Stimulated activated CD4-positive, alpha-beta T cell treated with anti-CD3 and anti-CD28 coated beads, Interleukin-1b, Interleukin-23, amount 100 ng/mL, for 4 hours (primary cell): ENCODE measurements at places on chromosomes 6 and 20.

GRCh38 chr6:164532198-164533044 is 777.0 kb downstream of the C6orf118 start:
- no peak for DNase-seq

DNA sequence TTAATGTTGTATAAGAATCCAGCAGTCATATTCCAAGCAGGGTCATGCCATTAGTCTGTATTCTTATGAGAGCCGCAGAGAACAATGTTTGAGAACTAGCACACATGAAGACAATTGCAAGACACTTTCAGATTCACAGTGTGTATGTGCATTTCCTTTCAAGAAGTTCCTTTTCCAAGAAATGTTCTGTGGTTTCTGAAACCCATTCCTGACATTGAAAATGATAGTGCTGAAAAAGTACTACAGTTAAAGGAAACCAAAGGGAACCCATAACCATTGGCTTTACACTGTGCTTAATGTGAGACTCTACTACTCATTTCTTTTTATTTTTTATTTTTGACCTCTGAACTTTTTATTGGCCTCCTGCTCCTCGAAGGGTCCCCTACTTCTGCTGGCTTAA is 4.2 kb upstream of the CALHM6 start:
- DNase-seq, result no peak

GRCh38 chr20:24370249-24370648 is 99.2 kb upstream of the SYNDIG1 start:
- DNase-seq, result no peak

DNA sequence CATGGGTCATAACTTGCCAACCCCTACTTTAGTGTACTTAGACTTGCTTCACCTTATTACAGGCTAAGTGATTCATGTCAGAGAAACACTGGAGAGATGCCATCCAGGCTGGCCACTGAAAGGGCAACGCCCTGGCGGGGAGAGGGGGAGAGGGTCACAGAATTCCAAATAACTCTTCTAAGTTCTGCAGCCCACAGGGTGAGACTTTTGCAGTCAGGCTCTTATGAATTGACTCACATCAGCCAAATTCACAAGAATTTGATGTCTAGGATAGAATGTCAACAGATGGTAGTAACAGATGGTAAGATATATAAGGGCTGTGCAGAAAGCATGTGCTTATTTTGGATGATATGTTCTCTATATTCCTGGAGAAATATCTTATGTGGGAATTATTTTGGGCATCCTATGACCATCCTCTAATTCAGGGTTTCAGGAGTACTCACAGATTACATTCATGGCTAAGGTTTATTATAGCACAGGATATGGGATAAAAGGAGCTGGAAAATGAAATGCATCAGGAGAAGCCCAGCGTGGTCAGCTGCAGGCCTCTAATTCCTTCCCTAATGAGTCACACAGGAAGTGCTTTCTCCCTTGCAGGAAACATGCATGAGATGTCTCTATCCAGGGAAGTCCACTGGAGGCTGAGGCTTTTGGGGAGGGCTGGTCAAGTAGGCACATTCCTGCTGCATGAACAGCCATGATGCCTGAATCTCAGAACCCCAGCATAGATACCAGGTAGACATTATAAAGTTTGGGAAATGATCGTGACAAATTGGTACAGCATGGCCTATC is 58.7 kb upstream of the RIN2 start:
- no peak for DNase-seq

DNA sequence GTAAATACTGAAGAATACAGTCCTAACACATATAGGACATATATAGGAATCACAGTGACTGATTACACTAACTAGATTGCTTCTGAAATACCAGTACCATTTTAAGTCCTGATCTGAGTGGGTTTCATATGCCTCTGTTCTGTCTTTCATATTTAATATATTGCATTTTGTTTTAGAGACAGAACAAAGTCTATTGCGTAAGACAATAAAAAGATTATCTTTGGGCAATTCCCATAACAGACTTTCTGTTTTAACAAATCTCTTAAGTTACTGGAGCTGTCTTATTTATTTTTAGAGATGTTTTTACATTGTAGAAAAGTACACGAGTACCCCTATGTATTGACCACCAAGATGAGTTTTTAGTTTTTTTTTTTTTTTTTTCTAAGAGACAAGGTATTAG is 29.6 kb downstream of the ANKRD6 start:
- no peak for DNase-seq

GRCh38 chr6:2448826-2449571 is 203.6 kb upstream of the GMDS start:
- no peak for DNase-seq

DNA sequence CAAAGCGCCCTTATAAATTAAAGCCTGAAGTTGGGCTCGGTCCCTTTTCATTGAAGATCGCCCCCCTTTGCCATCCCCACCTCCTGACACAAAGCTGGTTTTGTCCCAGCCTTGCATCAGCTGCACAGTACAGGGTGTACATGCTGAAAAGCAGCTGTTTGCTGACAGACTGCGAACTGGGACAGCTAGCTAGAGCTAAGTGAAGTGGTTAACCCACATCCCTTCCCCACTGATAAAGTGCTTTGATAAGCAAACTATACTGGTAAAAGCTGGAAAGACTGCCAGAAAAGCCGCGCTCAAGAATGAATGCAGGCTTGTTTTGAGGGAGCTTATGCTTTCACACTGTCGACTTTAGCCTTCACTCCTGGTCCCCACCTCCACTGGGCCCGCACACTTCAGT is 207.3 kb downstream of the GMDS start:
- DNase-seq, result no peak

DNA sequence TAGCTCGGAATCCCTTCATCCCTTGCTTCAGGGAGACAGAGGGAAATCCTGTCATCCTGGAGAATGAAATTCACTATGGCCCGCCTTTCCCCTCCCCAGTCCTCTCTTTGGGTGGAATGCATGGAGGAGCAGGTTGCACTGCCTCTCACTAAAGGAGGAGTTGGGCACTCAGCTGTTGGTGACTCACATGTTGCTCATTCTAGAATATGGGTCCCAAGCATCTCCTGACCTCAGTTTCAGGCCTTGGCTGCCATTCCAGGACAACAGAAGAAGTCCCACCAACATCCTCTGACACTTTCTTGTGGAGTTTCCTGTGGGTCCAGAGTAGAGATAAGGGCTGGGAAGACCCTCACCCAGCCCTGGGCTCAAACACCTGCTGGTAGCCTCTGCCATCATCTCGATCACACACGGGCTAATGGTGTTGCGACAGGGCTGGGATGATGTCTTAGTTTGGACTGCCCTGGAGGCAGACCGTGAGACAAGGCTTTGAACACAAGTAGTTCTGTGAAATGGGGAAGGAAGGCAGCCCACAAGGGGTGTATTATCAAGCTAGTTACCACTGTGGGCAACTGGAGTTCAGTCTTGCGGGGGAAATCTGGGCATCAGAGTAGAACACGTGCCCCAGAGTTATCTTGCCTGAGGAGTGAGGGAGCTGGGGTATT is 52.4 kb upstream of the RNF24 start:
- DNase-seq, result no peak

GRCh38 chr20:25984933-25985332 is 288.3 kb upstream of the ZNF337 start:
- peak; percentile 48 for DNase-seq

- DNase-seq, result no peak
These were observed 19.5 kb downstream of the PANK2 start for GRCh38 chr20:3908667-3909066.

GRCh38 chr20:571754-572441 is 28.3 kb upstream of the CSNK2A1 start:
- DNase-seq, result no peak

GRCh38 chr20:33853507-33853813 is 42.3 kb downstream of the CHMP4B start:
- no peak for DNase-seq

GRCh38 chr20:1185790-1186334 is 1.1 kb upstream of the TMEM74B start:
- DNase-seq, result peak; percentile 42
